T-helper 2 cell (primary cell): ENCODE measurements at places on chromosomes 1 and 21.
A peak's percentile ranks its signal among the peaks of the same experiment; 100 is the strongest.

- no peak for DNase-seq
These were observed 17.4 kb downstream of the AK4 start for GRCh38 chr1:65165269-65165993.

DNA sequence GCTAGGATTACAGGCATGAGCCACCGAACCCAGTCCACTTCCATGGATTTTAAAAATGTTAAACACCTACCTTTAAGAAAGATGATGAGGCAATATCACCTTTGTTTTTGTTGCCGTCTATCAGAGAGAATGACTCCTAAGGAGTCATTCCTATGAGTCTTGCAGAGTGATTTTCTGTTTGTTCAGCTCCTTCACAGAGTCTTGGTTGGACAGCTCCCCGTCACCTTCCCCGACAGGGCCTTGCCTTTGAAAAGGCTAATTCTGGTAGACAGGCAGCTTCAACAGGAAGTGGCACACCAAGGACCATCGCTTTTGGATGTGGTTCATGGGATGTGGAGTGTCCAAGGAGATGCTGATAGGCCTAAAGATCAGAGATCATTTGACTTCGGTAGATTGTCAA, 17.5 kb downstream of the ZBTB18 start:
- DNase-seq: no peak

- DNase-seq: no peak
These were observed 135.4 kb upstream of the SOD1 start for GRCh38 chr21:31524140-31524539.

DNA sequence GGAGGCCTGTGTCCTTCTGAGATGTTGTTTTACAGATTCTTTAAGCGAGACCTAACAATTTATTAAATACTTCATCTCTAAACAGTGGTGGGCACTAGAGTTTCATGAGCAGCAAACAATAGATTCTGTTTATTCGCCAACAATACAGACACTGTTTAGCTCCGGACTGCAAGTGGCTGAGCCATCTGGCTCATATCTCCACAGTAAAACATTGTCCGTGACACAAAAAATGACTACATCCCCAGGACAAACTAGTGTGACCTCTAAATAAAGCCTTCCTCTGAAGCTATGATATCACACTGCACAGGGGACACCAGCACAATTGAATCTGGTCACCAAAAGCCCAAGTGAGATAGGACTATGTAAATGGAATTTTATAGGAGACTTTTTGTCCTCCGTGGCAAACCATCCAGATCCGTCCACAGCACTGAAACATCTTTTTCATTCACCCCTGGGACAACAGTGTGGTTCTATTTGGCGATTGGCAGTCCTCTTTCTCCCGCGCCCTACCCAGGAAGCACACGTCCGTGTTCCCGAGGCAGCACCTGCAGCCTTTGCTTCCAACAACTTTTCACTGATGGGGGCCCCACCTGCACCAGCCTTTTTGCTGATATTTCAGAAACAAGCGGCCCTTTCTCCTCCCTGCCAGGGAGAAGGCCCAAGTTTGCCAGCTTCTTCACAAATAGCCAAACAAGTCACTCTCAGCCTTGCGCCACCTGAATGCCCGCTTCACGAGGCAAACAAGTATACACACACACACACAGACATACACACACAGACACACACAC, 47.4 kb downstream of the OLIG1 start:
- DNase-seq: no peak

- DNase-seq: no peak
These were observed 29.2 kb downstream of the CASZ1 start for GRCh38 chr1:10767282-10767681.

GRCh38 chr21:41283211-41283818, 33.3 kb upstream of the FAM3B start:
- DNase-seq: no peak

DNA sequence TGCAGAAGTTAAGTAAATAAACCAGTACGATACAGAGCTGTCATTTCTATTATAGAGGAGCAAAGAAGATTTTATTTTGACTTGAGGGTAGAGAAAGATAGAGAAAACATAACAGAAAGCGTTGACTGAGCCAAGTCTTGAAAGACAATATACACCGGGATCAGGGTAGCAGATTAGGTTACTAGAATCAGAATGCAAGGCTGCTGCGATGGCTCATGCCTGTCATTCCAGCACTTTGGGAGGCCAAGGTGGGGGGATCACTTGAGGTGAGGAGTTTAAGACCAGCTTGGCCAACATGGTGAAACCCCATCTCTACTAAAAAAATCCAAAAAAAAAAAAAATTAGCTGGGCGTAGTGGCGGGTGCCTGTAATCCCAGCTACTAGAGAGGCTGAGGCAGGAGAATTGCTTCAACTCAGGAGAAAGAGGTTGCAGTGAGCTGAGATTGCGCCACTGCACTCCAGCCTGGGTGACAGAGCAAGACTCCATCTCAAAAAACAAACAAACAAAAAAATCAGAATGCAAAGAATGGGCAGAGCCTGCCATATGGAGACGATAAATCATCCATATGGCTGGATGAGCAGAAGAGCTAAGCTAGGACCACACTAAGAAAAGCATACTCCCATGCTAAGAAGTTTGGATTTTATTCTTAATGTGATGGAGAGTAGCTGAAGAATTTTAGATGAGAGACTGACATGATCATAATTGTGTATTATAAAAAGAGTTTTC, 9.9 kb upstream of the ABCD3 start:
- DNase-seq: no peak

- DNase-seq: no peak
These were observed at the start of gene TMPRSS15 for GRCh38 chr21:18403735-18404450. TSS of gene TMPRSS15 (minus strand) at chr21:18403785. CDS start at chr21:18403622, 163 bp downstream.

DNA sequence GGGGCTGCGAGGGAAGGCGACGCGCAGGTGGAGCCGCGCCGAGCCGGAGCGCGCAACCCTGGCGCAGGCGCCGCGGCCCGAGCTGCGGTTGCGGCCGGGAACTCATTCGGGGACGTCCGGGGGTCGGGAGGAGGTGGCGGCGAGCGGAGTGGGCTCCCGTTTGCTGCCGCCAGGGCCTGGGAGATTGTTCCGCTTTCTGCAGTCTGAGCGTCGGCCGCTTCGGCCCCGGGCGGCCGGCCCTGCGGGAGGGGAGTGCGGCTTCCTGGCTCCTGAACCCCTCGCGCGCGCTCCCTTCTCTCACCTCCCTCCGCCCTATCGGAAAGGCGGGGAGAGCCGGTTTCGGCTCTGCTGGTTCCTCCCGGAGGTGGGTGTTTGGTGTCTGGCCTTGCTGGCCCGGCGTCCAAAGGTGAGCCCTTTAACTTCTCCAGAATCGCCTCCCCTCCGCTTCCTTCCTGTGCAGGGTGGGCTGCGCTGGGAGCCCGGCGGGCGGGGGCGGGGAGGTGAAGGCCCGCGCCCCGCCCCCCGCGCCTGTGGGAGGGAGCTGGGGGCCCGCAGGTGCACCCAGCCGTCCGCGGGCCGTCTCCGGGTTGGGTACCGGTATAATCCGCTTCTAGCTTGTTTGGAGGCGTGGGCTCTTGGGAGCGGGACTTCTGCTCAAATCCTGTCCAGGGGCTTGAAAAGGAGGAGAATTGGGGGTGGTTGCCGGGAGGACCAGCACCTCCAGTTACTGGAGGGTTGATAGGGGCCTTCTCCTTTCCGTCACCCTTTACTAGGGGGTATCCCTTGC, 683 bp downstream of the LRRC8D start:
- DNase-seq: peak; percentile 30

GRCh38 chr1:21547876-21548275, 38.7 kb downstream of the ALPL start:
- no peak for DNase-seq

DNA sequence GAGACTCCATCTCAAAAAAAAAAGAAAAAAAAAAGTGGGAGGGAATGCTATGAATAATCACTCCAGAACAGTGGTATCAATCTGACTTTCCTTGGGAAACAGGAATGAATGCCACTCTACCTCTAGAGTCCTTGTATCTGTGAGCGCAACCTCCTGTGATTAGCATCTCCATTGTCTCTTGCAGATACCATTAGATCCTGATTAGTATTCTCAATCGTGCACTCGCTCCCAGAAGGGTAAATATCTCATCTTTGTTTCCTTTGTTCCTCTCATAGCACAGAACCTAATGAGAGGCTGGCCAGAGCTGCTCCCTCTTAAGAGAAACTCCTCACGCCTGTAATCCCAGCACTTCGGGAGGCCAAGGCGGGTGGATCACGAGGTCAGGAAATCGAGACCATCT, 184.4 kb upstream of the KCNK2 start:
- no peak for DNase-seq

DNA sequence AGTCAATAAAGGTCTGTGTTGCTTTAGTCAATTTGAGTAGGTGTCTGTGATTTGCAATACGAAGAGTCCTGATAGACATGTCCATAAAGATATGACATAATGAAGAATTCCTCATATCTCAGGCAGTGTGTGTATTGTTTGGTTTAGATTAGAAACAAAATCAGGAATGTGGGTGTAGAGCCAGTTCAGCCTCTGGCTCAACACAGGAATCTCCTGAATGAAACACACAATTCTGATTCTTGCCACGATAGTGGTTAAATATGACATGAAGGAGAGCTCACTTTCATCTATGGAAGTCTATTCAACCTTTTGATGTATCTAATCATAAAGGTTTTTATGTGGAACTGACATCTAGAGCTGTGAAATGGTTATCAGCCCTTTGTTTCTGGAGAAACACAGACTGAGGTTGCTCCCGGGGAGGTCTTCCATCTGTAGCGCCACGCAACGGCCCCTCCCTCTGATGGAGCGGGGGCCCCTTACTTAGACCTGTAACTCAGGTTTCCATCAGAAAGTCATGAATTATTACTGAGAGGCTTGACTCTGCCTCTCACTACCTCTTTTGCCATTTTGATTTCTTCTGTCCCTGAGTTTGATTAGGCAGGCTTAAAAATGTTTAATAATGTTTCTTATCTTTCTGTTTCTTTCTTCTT, 19.5 kb downstream of the TSPAN2 start:
- DNase-seq: no peak

- DNase-seq: no peak
These were observed 62.7 kb upstream of the RUNX3 start for GRCh38 chr1:24992761-24993211.
